A673 (cell line): ENCODE measurements at places on chromosomes 6 and 20. TPM values are rescaled to one million over a fixed set of nuclear protein-coding genes. Genes with fewer than 3 reads are reported as not detected.
A peak's percentile ranks its signal among the peaks of the same experiment; 100 is the strongest.

DNA sequence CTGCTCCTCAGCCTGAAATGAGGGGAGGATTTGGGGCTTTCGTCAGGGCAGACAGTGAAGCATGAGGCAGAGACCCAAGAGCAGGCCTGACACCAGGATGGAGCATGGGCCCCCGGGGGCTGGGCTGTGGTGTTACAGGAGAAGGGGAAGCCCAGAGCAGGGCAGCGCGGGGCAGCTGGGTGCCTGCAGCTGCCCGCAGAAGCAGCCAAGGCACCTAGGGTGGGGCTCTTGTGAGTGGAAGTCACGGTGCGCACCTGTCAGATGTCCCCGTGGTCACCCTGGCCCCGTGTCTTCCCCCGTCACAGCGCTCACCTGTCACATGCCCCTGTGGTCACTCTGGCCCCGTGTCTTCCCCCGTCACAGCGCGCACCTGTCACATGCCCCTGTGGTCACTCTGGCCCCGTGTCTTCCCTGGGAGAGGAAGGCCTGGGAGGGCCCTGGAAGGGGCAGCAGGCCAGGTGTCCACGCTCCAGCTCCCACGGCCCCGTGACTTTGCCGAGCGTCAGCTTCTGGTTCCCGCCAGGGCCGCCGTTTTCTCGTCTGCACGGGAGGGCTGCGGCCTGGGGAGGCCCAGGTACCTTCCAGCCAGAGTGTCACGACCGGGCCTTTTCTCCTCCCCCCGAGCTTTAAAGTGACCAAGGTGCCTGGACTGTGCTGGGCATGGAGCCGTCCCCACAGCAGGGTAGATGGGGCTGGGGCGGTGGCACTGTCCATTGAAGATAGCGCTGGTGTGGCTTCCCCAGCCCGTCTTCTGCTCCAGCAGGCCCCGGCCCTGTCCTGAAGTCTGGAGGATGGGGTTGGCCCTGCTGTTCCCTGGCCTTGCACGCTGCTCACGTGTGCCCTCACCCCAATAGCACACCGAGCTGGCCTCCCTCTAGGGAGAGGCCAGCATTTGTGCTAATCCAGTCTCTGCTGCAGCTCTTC is 9.4 kb downstream of the ARFGAP1 start:
- no peaks in the 10 kb centered on the region for H3K27me3 ChIP-seq
- no peak for DNase-seq
- no peaks in the 10 kb centered on the region for H3K4me1 ChIP-seq

DNA sequence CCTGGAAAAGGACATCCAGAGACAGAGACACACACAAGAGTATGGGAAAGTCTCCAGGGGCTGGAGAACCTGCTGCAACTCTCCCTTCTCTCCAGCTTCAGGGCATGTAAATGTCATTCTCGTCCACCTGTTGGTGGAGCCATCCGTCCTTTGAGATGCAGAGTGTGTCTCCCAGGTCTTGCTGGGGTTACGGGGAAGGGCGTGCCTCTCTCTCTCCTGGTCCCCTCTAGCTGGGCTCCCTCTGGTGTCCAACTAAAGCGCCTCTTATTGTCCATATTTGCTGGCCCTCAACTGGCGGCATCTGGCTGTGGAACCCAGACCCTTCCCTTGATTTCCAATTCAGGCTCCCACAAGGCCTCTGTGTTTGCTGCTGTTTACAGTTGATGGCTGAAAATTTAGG is 244.1 kb downstream of the BMP7 start:
- no peak overlapping the region for H3K27ac ChIP-seq
- H3K36me3 ChIP-seq = no peaks in the 10 kb centered on the region
- H3K27me3 ChIP-seq = peaks cover 32% of the 10 kb centered on the region
- DNase-seq = no peak
- no peaks in the 10 kb centered on the region for H3K4me1 ChIP-seq

GRCh38 chr6:3334555-3334954 is 75.8 kb downstream of the PSMG4 start:
- H3K4me3 ChIP-seq = no peak overlapping the region
- peaks cover 22% of the 10 kb centered on the region for H3K4me1 ChIP-seq
- no peak for DNase-seq
- H3K27me3 ChIP-seq = no peaks in the 10 kb centered on the region
- H3K27ac ChIP-seq = no peak overlapping the region

DNA sequence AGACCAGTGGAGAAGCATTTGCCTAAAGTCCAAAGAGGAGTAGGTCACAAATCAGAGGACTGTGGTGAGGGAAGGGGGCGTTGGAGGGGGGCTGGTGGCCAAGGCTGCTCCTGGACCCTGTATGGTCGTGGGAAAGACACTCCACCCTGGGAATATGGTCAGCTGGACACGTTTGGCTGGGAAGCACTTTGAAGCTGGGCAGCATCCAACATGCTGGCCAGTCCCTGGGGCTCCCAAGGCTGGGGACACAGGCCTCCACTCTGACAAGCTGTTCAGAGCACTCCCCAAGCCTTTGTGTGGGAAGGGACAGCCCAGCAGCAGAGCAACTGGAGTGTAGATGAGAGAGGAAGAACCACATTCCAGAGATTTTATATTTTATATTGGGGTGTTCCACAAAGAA is 203.2 kb downstream of the ANKRD60 start:
- no peak overlapping the region for H3K4me3 ChIP-seq
- H3K36me3 ChIP-seq = no peaks in the 10 kb centered on the region
- H3K27me3 ChIP-seq = no peaks in the 10 kb centered on the region

GRCh38 chr20:35303735-35304491 is 11.7 kb upstream of the FAM83C start:
- peak; percentile 86 for DNase-seq
- H3K27ac ChIP-seq = no peak overlapping the region
- no peaks in the 10 kb centered on the region for H3K27me3 ChIP-seq
- no peaks in the 10 kb centered on the region for H3K36me3 ChIP-seq

GRCh38 chr6:132964101-132964867 is 149.9 kb downstream of the RPS12 start:
- H3K4me1 ChIP-seq = no peaks in the 10 kb centered on the region
- H3K27ac ChIP-seq = no peak overlapping the region
- DNase-seq = peak; percentile 36

GRCh38 chr6:49088631-49089030 is 374.4 kb downstream of the MMUT start:
- no peak overlapping the region for H3K27ac ChIP-seq
- H3K4me1 ChIP-seq = peaks cover 5% of the 10 kb centered on the region
- H3K27me3 ChIP-seq = no peaks in the 10 kb centered on the region
- no peak overlapping the region for H3K4me3 ChIP-seq
- no peak for DNase-seq

GRCh38 chr6:84719152-84719551 is 45.2 kb downstream of the TBX18 start:
- no peaks in the 10 kb centered on the region for H3K36me3 ChIP-seq
- no peak overlapping the region for H3K4me3 ChIP-seq
- no peaks in the 10 kb centered on the region for H3K27me3 ChIP-seq
- DNase-seq = no peak
- no peak overlapping the region for H3K27ac ChIP-seq

- no peaks in the 10 kb centered on the region for H3K4me1 ChIP-seq
- H3K36me3 ChIP-seq = no peaks in the 10 kb centered on the region
- DNase-seq = no peak
- no peak overlapping the region for H3K27ac ChIP-seq
Measured at GRCh38 chr6:130223508-130223907, 757 bp upstream of the SAMD3 start.

DNA sequence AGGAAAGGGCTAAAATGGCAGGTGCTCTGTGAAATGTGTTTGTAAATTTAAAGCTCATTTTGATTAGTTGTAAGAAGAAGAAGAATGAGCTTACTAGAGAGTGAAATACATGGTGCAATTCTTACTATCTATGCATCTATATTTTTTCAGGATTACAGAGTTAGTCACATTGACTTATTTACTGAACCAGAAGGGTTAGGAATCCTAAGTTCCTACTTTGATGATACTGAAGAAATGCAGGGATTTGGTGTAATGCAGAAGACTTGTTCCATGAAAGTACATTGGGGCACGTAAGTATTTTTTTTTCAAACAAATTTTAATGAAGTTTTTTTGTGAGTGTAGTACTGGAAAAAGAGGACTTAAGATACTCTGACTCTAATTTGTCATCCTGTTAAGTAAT is 99.3 kb downstream of the RTN4IP1 start:
- no peak overlapping the region for H3K4me3 ChIP-seq
- no peak for DNase-seq
- no peaks in the 10 kb centered on the region for H3K27me3 ChIP-seq
- H3K4me1 ChIP-seq = peaks cover 19% of the 10 kb centered on the region

Gene PGC
- total RNA-seq = not detected in 2 replicates

Gene BPIFB1
- not detected in 2 replicates for total RNA-seq

Gene NKAIN4
- not detected in 2 replicates for total RNA-seq

Gene ELOVL2
- total RNA-seq = 12.7 and 14.1 TPM in 2 replicates
